ENCODE measurements at places on chromosomes 1 and 21. TPM values are rescaled to one million over a fixed set of nuclear protein-coding genes. Genes with fewer than 3 reads are reported as not detected.

The RAB3B gene
- under 0.01 TPM for polyA plus RNA-seq

The C1orf56 gene
- polyA plus RNA-seq, result 2.9 TPM

The EXTL1 gene
- 0.09 TPM for polyA plus RNA-seq

The MAP1LC3C gene
- 0.67 TPM for polyA plus RNA-seq

The VSIG8 gene
- 4.4 TPM for polyA plus RNA-seq

The FABP3 gene
- 2.6 TPM for polyA plus RNA-seq

The SLC2A1 gene
- polyA plus RNA-seq, result 115 TPM

The PRAMEF14 gene
- polyA plus RNA-seq, result not detected

The OR2T33 gene
- not detected for polyA plus RNA-seq

The CAMSAP2 gene
- 7.2 TPM for polyA plus RNA-seq

The APH1A gene
- 116 TPM for polyA plus RNA-seq

The RAB4A gene
- 15.0 TPM for polyA plus RNA-seq

The CA6 gene
- not detected for polyA plus RNA-seq

The SEMA6C gene
- polyA plus RNA-seq, result 7.2 TPM

The BSND gene
- not detected for polyA plus RNA-seq

The CLDN14 gene
- polyA plus RNA-seq, result 0.04 TPM

All from esophagus (tissue), 2 donors.